ENCODE measurements at places on chromosomes 16 and 17.

- no peak for DNase-seq
These were observed 219.5 kb downstream of the NTN1 start for GRCh38 chr17:9240659-9241370.

DNA sequence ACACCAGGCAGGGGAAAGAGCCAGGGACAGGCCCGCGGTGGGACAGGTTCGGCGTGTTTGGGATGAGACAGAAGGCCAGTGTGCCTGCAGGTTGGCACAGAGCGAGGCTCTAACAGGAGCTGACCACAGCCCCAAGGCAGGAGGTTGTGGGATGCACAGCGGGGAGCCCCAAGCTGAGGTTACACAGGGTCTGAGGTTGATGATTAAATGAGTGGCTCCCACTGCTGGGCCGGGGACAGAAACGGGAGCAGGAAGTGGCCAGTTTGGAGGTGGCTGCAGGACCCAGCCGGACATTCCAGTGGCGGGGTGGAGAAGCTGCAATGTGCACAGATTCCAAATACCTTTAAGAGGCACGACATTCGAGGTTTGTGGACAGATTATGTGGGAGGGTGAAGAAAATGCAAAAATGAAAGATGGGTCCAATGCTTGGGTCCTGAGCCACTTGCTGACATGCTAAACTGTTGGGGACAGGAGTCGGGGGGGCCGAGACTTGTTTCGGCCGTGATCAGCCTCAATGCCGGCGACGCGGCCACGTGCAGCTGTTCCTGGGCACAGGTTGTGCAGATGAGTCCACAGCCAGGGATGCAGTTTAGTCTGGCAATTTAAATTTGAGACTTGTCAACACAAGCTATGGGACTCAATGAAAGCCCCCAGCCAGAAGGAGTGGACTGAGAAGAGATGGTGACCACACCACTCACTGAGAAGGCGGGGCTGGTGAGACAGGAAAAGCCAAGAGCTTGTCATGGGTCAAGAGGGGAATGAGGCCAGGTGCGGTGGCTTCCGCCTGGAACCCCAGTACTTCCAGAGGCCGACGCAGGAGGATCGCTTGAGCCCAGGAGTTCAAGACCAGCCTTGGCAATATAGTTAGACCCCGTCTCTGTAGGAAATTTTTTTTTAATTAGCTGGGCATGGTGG is 8.7 kb downstream of the ENPP7 start:
- DNase-seq: no peak

GRCh38 chr17:30316736-30317135 is 17.1 kb downstream of the TMIGD1 start:
- no peak for DNase-seq

GRCh38 chr16:445566-445965 is 20.1 kb downstream of the RAB11FIP3 start:
- DNase-seq: peak; percentile 57

DNA sequence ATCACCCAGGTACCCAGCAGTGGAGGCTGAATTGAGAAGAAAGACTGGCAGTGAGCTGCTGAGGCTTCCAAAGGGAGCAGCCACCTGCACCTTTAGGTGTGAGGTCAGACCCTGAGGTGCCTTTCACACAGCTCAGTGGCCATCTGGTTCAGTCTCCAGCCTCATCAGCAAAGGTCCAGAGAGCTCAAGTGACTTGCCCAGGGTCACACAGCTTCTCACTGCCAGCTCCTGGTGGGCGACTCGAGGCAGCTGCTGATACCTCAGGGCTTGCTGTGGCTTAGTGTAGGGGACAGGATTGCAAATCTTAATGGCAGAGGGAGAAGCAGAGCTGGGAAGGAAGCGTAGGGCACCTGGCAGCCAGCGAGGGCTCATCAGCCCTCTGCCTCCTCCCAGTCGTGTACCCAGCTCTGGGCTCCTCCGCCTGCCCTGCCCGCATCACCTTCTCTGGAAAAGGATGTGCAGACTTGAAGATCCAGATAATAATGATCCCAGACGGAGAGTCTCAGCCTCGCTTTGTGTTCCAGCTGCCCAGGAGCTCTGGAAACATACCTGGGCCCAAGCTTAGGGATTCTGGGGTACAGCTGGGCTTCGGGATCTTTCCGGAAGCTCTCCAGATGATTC is 165.3 kb upstream of the GSE1 start:
- DNase-seq: no peak

All from cerebellar nuclear complex (tissue), 1 donor.